ENCODE measurements at places on chromosomes 11 and 22.
A peak's percentile ranks its signal among the peaks of the same experiment; 100 is the strongest.

DNA sequence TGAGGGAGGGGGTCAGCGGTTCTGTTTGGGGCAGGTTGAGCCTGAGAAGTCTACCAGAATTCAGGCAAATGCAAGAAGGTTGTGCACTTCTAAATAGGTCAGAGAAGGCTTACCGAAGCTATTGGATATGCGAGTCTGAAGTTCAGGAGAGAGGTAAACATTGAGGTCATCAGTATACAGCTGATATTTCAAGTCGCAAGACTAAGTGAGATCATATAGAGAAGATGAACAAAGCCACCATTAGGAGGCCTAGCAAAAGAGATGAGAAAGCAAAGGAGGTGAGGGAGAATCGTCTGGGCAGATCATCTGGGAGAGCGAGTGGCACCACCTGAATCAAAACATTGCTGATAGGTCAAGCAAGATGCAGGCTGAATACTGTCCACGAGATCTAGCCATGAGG is 430.6 kb downstream of the BUD13 start:
- no peak for DNase-seq
- no peaks in the 10 kb centered on the region for H3K27me3 ChIP-seq
- H3K4me3 ChIP-seq, result no peak overlapping the region
- no peak overlapping the region for H3K27ac ChIP-seq

DNA sequence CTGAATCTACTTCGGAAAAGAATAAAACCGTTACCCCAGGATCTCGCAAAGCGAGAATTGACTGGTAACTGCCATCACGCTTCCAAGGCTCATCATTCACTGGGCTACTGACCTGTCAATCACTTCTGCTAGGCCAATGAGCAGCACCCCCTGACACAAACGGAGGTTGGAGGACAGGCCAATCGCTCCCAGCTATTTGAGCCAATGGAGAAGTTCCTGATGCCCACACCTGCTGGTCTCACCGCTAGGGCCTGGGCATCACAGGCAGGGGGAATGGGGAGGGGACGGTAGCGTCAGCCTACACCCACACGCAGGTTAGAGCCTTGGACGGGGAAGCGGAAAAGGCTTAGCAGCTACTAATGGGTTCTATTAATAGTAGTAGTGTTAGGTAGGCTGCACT is 56.7 kb upstream of the CHST1 start:
- peaks cover 19% of the 10 kb centered on the region for H3K27me3 ChIP-seq
- no peak overlapping the region for H3K4me3 ChIP-seq
- H3K4me1 ChIP-seq, result no peaks in the 10 kb centered on the region
- no peaks in the 10 kb centered on the region for H3K36me3 ChIP-seq
- H3K27ac ChIP-seq, result no peak overlapping the region

DNA sequence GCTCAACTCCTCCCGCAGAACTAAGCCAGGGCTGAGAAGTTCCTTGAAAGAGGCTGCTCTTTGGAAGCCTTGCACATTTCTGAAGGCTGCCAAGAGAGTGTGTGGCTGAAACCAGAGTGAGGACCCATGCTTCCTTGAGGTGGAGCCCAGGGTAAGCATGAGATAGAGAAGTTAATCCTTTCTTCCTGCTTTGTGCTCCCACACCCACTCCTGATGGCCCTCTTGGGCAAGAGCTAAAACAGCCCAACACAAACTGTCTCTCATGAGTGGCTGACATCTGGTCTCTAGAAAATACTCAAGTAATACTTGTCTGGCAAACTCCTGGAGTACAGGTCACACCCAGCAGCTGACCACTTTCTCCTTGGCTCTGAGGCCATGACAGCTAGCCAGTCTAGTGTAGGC is 523.7 kb downstream of the INSC start:
- H3K27me3 ChIP-seq, result peaks cover 5% of the 10 kb centered on the region
- H3K36me3 ChIP-seq, result no peaks in the 10 kb centered on the region
- H3K27ac ChIP-seq, result no peak overlapping the region
- no peaks in the 10 kb centered on the region for H3K4me1 ChIP-seq
- H3K4me3 ChIP-seq, result no peak overlapping the region
- no peak for DNase-seq

GRCh38 chr22:33969045-33969444 is 48.8 kb upstream of the LARGE1 start:
- H3K4me1 ChIP-seq, result no peaks in the 10 kb centered on the region
- no peak overlapping the region for H3K4me3 ChIP-seq
- no peak overlapping the region for H3K27ac ChIP-seq

- H3K27ac ChIP-seq, result peak overlapping the region; percentile 84
- H3K27me3 ChIP-seq, result no peaks in the 10 kb centered on the region
- peaks cover 24% of the 10 kb centered on the region for H3K4me1 ChIP-seq
- no peak overlapping the region for H3K4me3 ChIP-seq
- no peak for DNase-seq
- no peaks in the 10 kb centered on the region for H3K36me3 ChIP-seq
Observed at GRCh38 chr11:35288817-35289541, 130.4 kb downstream of the SLC1A2 start.

DNA sequence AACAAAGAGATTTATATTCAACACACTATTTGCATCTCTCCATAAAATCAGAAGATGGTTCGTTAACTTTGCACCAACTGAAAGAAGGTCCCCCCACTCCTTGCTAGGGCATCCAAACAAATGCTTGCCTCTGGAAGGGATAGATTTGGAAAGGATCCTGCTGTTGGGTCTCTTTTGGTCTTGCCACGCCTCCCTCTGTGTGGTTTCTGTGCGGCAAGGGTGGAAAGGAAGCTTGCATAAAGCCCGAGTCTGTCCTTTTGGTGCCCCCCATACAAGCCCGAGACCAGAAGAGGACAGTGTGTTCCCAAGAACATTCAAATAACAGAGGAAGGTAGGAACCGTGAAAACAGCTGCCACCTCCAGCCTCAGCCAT is 15.1 kb downstream of the SCGB1A1 start:
- no peak for DNase-seq
- no peak overlapping the region for H3K27ac ChIP-seq
- H3K4me3 ChIP-seq, result no peak overlapping the region
- peaks cover 33% of the 10 kb centered on the region for H3K4me1 ChIP-seq
- H3K27me3 ChIP-seq, result no peaks in the 10 kb centered on the region

- H3K4me3 ChIP-seq, result no peak overlapping the region
- no peak overlapping the region for H3K27ac ChIP-seq
- no peaks in the 10 kb centered on the region for H3K36me3 ChIP-seq
- no peaks in the 10 kb centered on the region for H3K4me1 ChIP-seq
Observed at GRCh38 chr22:45885171-45885840, 91.7 kb downstream of the WNT7B start.

GRCh38 chr11:94302776-94303175 is 1.6 kb upstream of the IZUMO1R start:
- no peak overlapping the region for H3K4me3 ChIP-seq
- peaks cover 4% of the 10 kb centered on the region for H3K4me1 ChIP-seq
- H3K27ac ChIP-seq, result no peak overlapping the region
- no peak for DNase-seq
- H3K27me3 ChIP-seq, result peaks cover 18% of the 10 kb centered on the region
- no peaks in the 10 kb centered on the region for H3K36me3 ChIP-seq

GRCh38 chr11:35235936-35236666 is 97.1 kb downstream of the CD44 start:
- no peaks in the 10 kb centered on the region for H3K27me3 ChIP-seq
- H3K36me3 ChIP-seq, result peaks cover 10% of the 10 kb centered on the region
- H3K4me1 ChIP-seq, result peaks cover 10% of the 10 kb centered on the region
- no peak overlapping the region for H3K4me3 ChIP-seq
- DNase-seq, result no peak

GRCh38 chr11:13726456-13726855 is 58.0 kb downstream of the FAR1 start:
- peaks cover 44% of the 10 kb centered on the region for H3K36me3 ChIP-seq
- H3K4me1 ChIP-seq, result peaks cover 6% of the 10 kb centered on the region
- no peak overlapping the region for H3K27ac ChIP-seq

- H3K27ac ChIP-seq, result peak overlapping the region; percentile 97
- peak overlapping the region; percentile 89 for H3K4me3 ChIP-seq
- peaks cover 2% of the 10 kb centered on the region for H3K36me3 ChIP-seq
- peaks cover 45% of the 10 kb centered on the region for H3K4me1 ChIP-seq
Observed at GRCh38 chr11:46120346-46121300, 631 bp downstream of the PHF21A start.

- no peaks in the 10 kb centered on the region for H3K36me3 ChIP-seq
- no peak for DNase-seq
- no peak overlapping the region for H3K4me3 ChIP-seq
- no peak overlapping the region for H3K27ac ChIP-seq
- H3K4me1 ChIP-seq, result peaks cover 3% of the 10 kb centered on the region
Observed at GRCh38 chr22:43860126-43860525, 2.2 kb downstream of the SULT4A1 start.

GRCh38 chr11:74540270-74540669 is 46.7 kb upstream of the LIPT2 start:
- H3K4me3 ChIP-seq, result no peak overlapping the region
- H3K36me3 ChIP-seq, result no peaks in the 10 kb centered on the region
- H3K4me1 ChIP-seq, result peaks cover 15% of the 10 kb centered on the region
- H3K27ac ChIP-seq, result no peak overlapping the region
- peak; percentile 42 for DNase-seq

GRCh38 chr22:38327805-38328204 is 10.6 kb upstream of the CSNK1E start:
- peak overlapping the region; percentile 67 for H3K4me3 ChIP-seq
- DNase-seq, result no peak
- no peaks in the 10 kb centered on the region for H3K36me3 ChIP-seq
- no peaks in the 10 kb centered on the region for H3K27me3 ChIP-seq
- peak overlapping the region; percentile 96 for H3K27ac ChIP-seq

- DNase-seq, result no peak
- no peak overlapping the region for H3K27ac ChIP-seq
- H3K4me1 ChIP-seq, result peaks cover 2% of the 10 kb centered on the region
Observed at GRCh38 chr11:76850815-76851214, 9.9 kb upstream of the ACER3 start.

DNA sequence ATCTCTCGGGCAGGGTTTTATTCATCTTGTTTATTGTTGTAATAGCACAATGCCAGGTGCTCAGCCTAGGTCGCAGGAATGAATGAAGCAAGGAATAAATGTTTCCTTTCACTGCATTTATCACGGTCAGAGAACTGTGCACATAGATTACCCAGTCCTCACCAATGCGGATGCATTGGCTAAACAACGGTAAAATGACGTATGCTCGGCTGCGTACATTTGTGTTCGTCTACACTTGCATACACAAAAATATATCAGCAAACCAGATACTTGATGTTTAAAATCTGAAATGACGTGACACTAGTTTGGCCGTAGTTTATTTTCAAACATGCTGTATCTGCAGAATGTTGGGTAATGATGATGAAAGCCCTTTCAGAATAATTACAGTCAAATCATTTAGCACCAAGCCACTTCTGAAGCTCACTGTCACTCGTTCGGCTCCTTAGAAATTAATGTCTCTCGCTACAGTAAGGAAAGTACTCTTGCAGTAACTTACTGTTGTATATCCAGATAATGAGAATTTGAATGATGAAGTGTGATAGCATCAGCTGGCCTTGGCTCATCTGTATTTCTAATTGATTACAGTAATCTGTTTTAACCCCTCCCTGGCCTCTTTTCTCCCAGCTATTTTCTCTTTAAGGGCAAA is 268.9 kb downstream of the LRRC4C start:
- H3K27me3 ChIP-seq, result no peaks in the 10 kb centered on the region
- H3K4me3 ChIP-seq, result no peak overlapping the region
- H3K4me1 ChIP-seq, result no peaks in the 10 kb centered on the region
- no peak for DNase-seq
- H3K27ac ChIP-seq, result no peak overlapping the region
- H3K36me3 ChIP-seq, result no peaks in the 10 kb centered on the region

- no peak for DNase-seq
- no peaks in the 10 kb centered on the region for H3K4me1 ChIP-seq
- peaks cover 3% of the 10 kb centered on the region for H3K36me3 ChIP-seq
- H3K27ac ChIP-seq, result no peak overlapping the region
Observed at GRCh38 chr11:64789331-64790204, 11.2 kb upstream of the SF1 start.

- H3K27ac ChIP-seq, result no peak overlapping the region
- H3K4me3 ChIP-seq, result no peak overlapping the region
- no peak for DNase-seq
- H3K27me3 ChIP-seq, result no peaks in the 10 kb centered on the region
- peaks cover 43% of the 10 kb centered on the region for H3K36me3 ChIP-seq
- peaks cover 22% of the 10 kb centered on the region for H3K4me1 ChIP-seq
Observed at GRCh38 chr11:58625086-58625485, 2.6 kb downstream of the CNTF start.

DNA sequence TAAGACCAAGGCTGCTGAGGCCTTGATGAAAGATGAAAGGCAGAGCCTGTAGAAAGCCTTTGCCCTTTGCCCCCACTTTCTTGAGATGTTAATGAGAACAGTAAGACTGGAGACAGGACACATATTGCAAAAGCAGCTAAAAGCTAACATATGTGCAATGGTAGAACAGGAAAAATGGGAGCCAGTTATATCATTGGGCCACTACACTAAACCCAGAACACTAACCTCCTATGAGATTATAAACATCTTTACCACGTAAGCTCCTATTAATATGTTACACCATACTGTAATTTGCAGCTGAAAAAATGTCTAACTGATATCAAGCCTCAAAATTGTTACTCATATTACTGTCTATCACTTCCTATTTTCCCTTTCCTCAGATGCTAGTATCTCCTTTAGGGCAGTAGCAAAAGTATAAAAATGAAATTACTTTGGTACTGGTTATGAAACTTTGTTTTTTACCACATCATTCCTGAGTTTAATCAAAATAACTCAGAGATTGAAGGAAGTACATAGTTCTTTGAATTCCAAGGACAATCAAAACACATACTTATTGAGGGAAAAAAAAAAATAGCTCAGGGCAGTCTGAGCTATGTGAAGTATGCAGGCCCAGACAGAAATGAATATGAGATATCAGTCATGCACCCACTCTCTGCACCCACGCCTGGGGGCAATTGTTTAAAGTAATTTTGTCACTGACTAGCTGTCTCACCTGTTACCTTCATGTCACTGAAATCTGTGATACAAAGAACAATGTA is 9.1 kb downstream of the HPS5 start:
- H3K27ac ChIP-seq, result peak overlapping the region; percentile 94
- DNase-seq, result no peak
- peaks cover 61% of the 10 kb centered on the region for H3K4me1 ChIP-seq
- H3K36me3 ChIP-seq, result peaks cover 39% of the 10 kb centered on the region

DNA sequence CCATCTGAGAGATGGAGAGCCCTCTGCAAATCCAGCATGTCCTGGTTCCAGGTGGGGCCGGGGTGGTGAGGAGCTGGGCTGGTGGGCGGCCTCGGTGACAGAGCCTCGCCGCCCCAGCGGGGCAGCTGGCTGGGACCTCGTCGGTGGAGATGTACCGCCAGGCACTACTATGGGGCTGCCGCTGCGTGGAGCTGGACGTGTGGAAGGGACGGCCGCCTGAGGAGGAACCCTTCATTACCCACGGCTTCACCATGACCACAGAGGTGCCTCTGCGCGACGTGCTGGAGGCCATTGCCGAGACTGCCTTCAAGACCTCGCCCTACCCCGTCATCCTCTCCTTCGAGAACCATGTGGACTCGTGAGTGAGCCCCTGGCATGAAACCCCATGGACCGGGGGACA is 7.0 kb downstream of the PLCB3 start:
- no peak for DNase-seq
- no peak overlapping the region for H3K27ac ChIP-seq
- H3K27me3 ChIP-seq, result no peaks in the 10 kb centered on the region
- peaks cover 16% of the 10 kb centered on the region for H3K36me3 ChIP-seq
- H3K4me3 ChIP-seq, result no peak overlapping the region

All from osteocyte (in vitro differentiated cells).